Activated gamma-delta T cell treated with anti-CD3 and anti-CD28 coated beads, Interleukin-2, amount 50 U/mL, for 16 hours (primary cell): ENCODE measurements at places on chromosomes 6 and 20.
A peak's percentile ranks its signal among the peaks of the same experiment; 100 is the strongest.

GRCh38 chr6:73388433-73388799 is 6.2 kb upstream of the DDX43 start:
- DNase-seq = no peak

- no peak for DNase-seq
Measured at GRCh38 chr20:18527836-18528235, 20.1 kb downstream of the SEC23B start.

DNA sequence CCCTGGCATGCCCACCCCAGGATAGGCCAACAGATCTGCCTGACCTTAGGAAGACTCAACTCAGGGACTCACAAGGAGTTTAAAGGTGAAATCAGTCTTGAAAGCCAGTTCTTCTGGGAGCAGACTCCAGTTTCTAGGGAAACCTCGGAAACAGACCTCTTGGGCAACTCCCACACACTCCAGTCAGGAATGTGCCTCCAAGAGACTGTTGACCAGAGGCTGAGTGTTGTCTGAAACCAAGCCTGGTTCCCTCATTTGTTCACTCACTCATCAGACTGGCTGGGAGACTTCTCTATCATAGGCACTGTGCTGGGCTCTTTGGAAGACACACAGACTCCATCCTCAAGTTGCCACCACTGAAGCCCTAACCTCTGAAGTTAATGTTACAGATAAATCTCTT is 1.8 kb downstream of the TREM1 start:
- no peak for DNase-seq

DNA sequence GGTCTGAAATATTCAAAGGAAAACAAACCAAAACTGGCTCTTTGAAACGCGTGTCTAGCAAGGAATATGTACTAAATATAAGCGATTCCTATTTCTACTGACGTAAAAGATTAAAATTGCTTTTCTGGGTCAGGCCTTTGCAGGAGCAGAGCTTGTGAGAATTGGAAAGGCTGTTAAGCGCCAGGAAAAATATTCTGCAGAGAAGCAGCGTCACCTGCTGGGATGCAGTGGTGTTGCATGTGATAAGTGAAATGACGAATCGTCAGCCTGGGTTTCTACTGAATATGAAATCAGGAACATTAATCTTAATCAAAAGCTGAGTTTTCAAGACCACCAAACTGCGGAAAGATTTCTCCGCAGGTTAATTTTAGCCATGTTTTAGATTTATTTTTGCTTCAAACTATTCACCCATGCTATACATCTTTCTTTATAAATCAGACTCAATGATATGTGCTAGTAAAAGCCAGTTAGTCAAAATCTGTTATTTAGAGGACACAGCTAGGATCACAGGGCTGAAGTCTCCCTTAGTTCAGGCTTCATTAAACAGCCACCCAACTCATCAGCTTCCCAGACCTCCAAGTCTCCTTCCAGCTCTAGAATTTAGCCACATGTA is 67.4 kb downstream of the ALDH8A1 start:
- peak; percentile 30 for DNase-seq

DNA sequence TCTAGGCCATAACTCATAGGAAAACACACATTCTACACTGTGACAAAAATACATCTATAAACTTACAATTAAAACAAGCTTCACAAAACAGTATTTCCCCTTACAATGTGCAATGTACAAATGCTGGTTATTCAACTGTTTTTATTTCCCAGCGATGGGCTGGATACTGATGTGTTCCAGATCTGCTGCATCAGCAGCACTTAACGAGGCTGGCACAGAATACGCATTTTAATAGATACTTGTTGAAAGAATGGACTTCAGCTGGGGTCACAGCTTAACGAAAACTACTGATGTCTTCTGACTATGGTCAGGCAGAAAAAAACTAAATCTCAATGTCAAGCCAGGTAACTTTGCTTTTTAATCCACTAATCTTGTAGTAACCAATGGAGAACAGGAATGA is 70.9 kb downstream of the B4GALT5 start:
- DNase-seq = no peak

DNA sequence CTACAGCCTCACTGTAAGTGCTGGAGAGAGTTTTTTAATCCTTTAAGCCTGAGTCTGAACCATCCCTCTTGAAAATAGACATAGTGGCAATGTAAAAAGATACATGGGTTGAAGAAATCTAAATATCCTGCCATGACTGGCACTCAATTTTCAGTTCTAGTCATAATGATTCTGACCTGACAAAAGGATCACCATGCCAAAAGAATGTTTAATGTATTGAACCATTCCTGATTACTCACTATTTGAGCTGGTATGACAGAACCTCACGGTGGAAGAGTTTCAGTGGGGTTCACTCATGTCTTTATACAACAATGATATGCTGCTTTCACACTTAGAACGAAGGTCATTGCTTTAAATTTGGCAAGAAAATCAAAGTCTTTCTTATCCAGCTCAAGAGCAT is 93.4 kb downstream of the HIVEP2 start:
- no peak for DNase-seq
